ENCODE measurements at places on chromosomes 7 and 10.

- H3K36me3 ChIP-seq = peaks cover 5% of the 10 kb centered on the region
- DNase-seq = no peak
- H3K27ac ChIP-seq = peak overlapping the region; percentile 78
- no peaks in the 10 kb centered on the region for H3K27me3 ChIP-seq
- H3K4me1 ChIP-seq = no peaks in the 10 kb centered on the region
These were observed 75.1 kb downstream of the MAD1L1 start for GRCh38 chr7:2157473-2158279.

DNA sequence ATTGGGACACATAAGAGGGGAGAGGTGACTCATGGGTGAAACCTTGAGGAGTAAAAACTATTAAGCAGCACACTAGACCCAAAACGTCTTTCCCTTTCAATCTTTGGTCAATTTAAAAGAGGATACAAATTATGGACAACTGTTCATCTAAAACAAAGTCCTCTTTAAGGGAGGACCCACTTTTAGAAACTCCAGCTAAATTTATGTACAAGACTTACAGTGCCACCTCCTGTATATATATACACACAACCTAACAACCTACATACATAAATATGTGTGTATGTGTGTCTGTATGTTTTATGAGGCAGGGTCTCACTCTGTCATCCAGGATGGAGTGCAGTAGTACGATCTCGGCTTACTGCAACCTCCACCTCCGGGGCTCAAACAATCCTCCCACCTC lies 18.1 kb upstream of the ZC3HAV1 start:
- H3K4me1 ChIP-seq = peaks cover 20% of the 10 kb centered on the region
- H3K27ac ChIP-seq = no peak overlapping the region
- H3K27me3 ChIP-seq = no peaks in the 10 kb centered on the region

DNA sequence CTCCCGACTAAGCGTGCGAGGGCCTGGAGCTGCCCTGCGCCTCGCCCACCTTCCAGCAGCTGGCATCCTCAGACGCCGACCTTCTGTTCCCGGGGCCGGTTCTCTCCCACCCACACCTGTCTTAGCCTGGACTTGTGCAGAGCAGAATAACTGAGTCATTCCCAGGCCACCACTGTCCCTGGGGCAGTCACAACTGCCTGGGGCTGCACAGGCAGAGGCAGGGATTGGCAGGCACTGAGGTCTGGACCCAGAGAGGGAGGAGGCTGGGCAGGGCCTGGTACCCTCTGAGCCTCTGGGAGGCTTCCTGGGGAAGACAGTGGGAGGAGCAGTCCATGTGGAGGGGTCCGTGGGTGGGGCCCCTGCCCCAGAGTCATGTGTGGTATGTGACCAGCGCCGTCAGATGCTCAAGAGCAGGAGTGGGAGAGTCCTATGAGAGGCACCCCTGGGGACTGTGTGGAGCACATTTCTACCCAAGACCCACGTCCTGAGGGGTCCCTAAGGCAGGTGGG lies 74.3 kb downstream of the NKX6-2 start:
- peak; percentile 41 for DNase-seq
- H3K36me3 ChIP-seq = no peaks in the 10 kb centered on the region
- H3K27ac ChIP-seq = no peak overlapping the region
- H3K4me3 ChIP-seq = no peak overlapping the region
- no peaks in the 10 kb centered on the region for H3K27me3 ChIP-seq

DNA sequence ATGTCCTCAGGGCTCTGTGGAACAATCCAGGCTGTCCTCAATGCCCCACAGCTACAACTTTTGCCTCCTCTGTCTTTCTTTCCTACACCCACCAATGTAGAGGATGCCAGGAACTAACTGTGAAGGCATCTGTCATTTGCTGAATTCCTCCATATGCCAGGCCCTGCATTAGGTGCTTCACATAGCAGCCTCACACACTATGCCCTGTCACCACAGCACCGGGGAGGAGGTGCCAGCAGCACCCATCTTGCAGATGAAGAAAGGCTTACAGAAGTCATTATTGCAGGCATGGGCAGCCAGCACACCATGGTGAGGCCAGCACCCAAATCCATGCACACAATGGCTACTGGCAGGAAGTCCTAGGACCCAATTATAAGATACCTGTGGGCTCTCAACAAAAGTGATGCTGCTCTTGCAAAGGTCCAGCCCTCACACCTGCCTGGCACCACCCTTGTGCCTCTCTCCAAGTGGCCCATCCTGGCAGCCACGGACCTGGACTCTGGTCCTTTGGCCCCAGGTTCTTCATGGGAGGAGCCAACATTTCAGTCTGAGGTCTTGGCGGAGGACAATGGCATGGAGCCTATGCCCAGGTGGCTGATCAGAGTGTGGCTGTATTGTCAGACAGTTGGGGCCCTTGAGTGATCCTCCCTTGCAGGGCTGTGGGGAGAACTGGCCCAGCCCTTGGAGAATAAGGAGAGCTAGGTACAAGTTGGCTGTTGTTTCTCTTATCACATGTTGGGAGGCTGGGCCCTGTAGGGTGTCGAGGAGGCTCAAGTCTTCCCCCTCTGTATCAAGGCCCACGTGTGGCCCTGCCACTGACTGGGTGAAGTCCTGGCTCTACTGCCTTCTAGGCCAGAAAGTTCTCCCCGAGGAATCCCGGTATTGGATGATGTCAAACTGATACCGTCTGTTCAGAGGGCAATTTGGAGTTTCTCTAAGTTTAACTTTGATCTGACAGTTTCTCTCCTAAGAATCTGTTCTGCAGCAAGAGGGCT lies 14.4 kb upstream of the MYL7 start:
- DNase-seq = peak; percentile 29
- H3K27me3 ChIP-seq = no peaks in the 10 kb centered on the region
- H3K4me1 ChIP-seq = no peaks in the 10 kb centered on the region
- no peak overlapping the region for H3K4me3 ChIP-seq

DNA sequence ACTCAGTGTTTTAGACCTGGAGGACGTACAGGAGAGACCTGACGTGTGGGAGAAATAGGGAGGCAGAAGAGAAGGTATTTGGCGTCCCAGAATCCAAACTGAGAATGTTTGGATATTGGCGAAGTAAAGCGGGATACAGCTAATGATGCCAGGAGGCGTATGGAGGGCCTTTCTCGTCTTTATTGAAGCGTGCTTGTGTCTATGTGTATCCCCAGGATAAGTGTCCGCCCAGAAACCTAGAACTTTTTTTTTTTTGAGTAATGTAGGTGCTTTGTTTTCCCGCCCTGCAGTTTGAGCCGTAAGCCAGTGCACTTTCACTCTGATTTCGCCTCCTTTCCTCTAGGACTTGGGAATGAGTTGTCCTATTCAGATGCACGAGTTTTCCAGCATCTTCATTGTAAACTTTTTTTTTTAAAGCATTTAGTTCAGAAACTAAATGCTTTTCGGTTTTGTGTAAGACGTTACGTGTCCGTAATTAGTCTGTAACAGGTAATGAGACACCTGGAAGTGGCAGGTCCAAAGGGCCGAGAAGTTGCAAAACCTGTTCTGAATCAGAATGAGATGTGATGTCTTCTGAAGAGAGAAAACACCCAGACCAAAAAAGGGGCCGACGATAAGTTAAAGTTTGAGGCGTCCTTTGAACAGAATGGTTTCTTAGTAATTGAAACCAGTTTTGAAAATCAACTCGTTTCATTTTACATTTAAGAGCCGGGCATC lies 746 bp downstream of the ARL5B start:
- H3K36me3 ChIP-seq = peaks cover 12% of the 10 kb centered on the region
- H3K27ac ChIP-seq = peak overlapping the region; percentile 99
- no peaks in the 10 kb centered on the region for H3K27me3 ChIP-seq
- H3K4me1 ChIP-seq = no peaks in the 10 kb centered on the region
- peak; percentile 57 for DNase-seq
- peak overlapping the region; percentile 95 for H3K4me3 ChIP-seq

DNA sequence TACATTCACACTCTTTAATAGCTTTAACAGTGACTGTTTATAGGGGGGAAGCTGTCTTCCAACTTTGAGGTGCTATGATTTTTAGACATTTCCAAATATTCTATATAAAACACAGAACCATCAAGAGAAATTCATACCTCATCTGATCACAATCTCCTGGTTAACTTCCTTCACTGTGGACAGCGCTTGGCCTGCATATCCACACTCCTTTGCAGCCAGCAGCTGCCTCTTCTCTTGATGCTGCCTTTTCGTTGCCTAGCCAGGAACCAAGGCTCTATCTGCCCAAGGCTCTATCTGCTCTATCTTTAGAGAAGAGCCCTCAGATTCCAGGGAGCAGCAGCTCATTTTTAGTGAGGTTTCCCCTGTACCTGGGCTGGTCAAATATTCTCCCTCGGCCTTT lies 252.0 kb downstream of the PTEN start:
- no peaks in the 10 kb centered on the region for H3K36me3 ChIP-seq
- H3K27me3 ChIP-seq = peaks cover 6% of the 10 kb centered on the region
- no peak for DNase-seq
- H3K4me3 ChIP-seq = no peak overlapping the region
- no peak overlapping the region for H3K27ac ChIP-seq

DNA sequence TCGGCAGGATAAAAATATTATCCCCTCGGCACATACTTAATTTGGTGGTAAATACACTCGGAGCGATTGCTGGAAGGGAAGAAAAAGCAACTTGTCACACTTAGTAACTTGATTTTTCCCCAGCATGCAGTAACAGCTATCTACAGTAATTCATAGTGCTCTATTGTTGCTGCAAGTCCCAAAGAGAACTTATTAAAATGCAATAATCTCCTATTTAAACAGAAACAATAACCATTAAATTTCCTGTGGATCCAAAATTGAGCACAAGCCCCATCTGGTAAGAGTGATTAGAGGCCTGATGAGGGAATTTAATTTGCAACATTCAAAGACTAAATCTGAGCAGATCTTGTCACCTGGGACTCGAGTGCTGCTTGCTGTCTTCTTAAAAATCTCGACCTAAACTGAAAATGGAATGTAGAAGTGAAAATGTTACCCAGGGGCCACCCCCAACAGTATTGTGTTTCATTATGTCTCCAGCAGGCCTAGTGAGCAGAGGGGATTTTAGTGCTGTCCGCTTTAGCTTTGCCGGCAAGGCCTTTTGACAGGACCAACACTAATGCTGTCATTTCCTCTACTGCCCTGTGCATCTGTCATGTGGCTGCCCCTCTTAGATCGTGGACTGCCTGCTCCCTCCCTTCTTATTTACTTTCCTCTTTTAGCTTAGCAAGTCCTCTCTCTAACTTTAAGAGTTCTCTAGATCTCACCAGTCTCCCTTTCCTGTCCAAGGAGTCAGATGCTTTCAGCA lies 639.7 kb downstream of the AUTS2 start:
- no peaks in the 10 kb centered on the region for H3K36me3 ChIP-seq
- no peak for DNase-seq
- H3K4me1 ChIP-seq = no peaks in the 10 kb centered on the region
- no peak overlapping the region for H3K4me3 ChIP-seq

Data from endodermal cell (in vitro differentiated cells).